ENCODE measurements at places on chromosomes 1 and 21. TPM values are rescaled to one million over a fixed set of nuclear protein-coding genes. Genes with fewer than 3 reads are reported as not detected.
A peak's percentile ranks its signal among the peaks of the same experiment; 100 is the strongest.

- DNase-seq: no peak
These were observed 257.2 kb downstream of the FGGY start for GRCh38 chr1:59554011-59554663.

DNA sequence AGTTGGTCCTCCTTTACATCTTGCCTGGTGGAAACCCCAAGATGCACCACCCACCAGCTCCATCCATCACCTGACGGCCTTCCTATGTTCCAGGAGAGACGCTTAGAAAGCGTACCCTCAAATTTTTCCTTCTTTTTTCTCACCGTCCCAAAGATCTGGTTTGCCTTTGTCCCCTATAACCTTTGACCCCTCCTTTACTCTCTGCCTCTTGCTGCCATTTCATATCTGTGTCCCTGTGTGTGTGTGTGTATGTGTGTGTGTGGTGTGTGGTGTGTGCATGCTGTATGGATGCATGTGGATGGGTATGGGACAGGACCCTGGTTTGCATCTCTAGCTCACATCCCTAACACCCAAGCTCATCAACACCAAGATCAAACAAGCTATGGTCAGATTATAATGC lies 22.2 kb upstream of the IPO9 start:
- DNase-seq: no peak

- peak; percentile 44 for DNase-seq
These were observed 720 bp downstream of the LIN9 start for GRCh38 chr1:226308166-226308722.

- no peak for DNase-seq
These were observed 34.6 kb downstream of the TRAF5 start for GRCh38 chr1:211361202-211361601.

DNA sequence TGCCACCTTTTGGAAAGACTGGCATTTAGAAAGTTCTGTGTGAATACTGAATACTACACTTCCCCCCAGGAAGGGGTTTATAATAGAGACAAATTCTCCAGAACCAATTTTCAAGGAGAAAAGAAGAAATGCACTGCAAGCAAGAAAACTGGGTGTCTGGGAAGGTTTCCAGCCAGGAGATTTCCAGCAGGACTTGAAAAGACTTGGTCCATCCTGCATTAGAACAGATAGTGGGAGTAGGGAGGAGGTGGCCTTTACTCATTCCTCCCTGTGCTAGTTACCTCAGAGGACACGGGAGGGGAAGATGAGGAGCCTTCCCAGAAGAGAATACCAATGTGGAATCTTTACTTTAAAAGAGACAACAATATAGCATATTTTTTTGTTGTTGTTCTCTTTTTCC lies 52.4 kb downstream of the FAM78B start:
- no peak for DNase-seq

DNA sequence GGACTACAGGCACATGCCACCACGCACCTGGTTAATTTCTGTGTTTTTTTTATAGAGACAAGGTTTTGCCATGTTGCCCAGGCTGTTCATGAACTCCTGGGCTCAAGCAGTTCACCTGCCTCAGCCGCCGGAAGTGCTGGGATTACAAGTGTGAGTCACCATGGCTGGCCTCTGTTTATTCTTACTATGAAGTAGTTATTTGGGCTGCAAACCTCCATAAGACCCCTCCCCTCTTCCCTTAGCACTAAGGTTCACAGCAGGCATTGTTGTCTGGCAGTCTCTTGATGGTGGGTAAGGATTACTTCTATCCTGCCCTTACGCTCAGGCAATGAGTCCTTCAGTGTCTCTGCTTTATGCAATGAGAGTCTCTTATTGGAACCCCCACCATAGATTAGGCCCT lies 51.8 kb downstream of the ANGPTL1 start:
- no peak for DNase-seq

- no peak for DNase-seq
These were observed 40.5 kb upstream of the CAPZB start for GRCh38 chr1:19525607-19526545.

- no peak for DNase-seq
These were observed 456 bp downstream of the TOMM40L start for GRCh38 chr1:161226320-161226711.

GRCh38 chr1:66300972-66301451 lies 232.9 kb upstream of the SGIP1 start:
- no peak for DNase-seq

GRCh38 chr1:236281198-236281653 lies 532 bp downstream of the ERO1B start:
- peak; percentile 29 for DNase-seq

DNA sequence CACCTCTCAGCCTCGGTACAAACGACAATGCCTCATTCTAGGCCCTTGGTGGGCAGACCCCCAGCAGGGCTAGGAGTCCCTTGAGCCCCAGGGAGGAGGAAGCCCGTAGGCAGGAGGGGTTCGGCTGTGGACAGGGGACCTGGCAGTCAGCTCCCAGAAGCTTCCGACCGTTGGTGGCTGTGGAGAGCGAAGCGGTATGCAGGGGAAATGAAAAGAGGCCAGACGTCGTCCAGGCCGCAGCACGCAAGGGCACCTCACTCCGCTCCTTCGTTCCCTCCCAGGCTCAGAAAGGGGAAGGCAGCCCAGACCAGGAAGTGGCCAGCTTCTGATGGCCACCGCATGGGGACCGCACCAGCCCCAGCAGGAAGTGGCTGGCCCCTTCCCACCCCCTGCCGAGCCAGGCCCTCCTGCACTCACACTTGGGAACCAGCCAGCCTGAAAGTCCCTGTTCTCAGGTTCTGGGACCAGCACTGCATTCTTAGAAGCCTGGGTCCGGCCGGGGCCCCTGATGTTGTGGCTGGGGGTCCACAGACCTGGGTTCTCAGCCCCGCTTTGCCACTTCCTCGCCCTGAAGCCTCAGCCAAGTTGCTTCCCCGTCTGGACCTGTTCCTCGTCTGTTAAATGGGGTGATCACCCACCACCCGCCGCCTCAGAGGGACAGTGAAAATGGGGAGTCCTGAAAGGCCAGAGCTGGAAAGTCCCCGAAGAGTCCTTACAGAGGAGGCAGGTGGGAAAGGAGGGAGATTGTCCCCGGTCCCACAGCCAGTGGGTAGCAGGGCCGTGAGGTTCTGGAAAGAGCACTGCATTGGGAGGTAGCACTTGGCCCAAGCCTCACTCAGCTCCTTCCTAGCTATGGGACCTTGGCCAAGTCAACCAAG lies 104.0 kb upstream of the RUNX3 start:
- peak; percentile 60 for DNase-seq

GRCh38 chr1:151907363-151908139 lies 1.8 kb downstream of the THEM4 start:
- DNase-seq: no peak

- DNase-seq: no peak
These were observed 11.0 kb upstream of the C1QA start for GRCh38 chr1:22625262-22625925.

- no peak for DNase-seq
These were observed 50.0 kb upstream of the SYT6 start for GRCh38 chr1:114203595-114204128.

DNA sequence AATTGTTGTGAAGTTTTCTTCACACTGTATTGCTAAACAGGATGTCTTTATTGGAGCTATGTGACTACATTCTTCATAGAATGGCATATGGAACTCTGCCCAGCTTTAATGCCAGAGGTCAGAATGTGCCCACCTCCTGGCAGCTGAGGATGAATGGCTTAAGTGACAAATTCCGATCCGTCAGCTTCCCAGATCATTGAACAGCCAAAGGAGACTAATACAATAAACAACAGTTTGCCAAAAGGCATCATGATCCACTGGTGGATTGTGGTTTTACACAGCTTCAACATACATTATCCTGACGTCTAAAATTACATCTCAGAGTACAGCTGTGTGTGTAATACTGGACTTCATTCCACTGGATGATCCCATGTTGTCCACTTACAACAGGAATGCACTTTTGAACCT lies 68.7 kb upstream of the C1orf105 start:
- no peak for DNase-seq

GRCh38 chr1:216935901-216936300 lies 212.7 kb upstream of the ESRRG start:
- no peak for DNase-seq

- no peak for DNase-seq
These were observed 149.3 kb downstream of the HUNK start for GRCh38 chr21:32022146-32022545.

DNA sequence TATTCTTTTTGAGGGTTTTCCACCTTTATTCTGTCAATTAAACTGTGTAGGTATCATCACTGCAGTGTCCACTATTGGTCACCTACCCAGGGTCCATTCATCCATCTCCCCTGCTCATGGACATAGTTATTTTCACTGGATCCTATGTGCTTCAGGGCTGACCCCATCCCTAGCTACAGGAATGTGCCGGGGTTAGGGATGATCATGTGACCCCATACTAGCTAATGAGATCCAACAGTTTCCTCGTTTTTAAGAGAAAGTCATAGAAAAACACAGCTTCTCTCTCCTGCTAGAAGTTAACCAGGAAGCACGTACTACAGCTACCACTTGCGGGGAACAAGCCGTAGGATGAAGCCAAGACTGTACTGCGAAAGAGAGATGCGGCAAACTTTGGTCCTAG lies 19.6 kb downstream of the PTGER3 start:
- no peak for DNase-seq

DNA sequence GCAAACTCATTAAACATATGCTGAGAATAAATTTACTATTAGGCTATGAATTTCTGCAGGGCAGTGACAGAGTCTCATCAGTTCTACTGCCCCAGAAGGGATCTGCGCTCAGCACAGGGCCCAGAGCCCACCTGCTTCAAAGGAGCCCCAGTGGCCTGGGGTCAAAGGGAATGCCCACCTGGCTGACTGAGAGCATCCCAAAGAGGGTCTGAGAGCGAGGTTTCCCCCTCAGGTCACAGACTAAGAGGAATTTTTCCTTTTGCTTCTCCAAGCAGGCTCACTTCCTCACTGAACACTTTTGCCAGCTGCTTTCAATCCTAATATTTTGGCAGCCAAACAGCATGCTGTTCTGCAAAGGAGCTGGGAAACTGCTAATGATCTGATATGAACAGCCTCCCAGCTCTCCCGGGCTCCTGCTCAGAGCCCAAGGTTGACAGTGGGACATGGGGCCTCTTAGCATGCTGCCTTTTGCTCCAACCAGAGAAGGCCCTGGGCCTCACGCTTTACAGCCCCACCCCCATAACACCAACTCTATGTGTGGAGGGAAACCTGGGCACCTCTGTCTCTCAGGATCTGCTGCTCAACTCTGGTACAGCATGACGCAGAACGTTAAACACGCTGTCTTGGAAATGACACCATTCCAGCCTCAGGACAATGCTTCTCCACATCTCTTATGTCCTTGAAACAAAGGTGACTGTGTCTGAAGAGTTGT lies 70.7 kb upstream of the SYT6 start:
- no peak for DNase-seq

DNA sequence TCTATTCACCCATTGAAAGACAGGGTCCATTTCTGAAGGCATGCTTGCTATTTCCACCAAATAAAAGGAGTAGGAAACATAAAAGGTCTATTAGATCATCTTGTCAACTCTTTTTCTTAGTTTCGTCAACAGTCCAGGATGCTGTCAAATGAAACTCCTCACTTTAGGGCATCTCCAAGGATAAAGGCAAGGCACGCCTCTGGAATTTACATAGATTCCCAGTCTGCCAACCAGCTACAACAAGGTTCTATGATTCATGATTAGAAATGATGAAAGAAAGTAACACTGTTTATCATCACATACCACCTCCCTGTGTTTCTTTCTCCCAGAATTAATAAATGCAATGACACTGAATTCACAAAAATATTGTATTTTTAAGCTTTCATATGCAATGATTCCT lies 636.3 kb downstream of the LTN1 start:
- DNase-seq: no peak

- DNase-seq: no peak
These were observed 67.5 kb upstream of the ACOT11 start for GRCh38 chr1:54480525-54480848.

GRCh38 chr1:12464045-12464461 lies 154.0 kb downstream of the DHRS3 start:
- DNase-seq: no peak

Gene LAPTM5
- 21.3 TPM for total RNA-seq

Gene APCS
- total RNA-seq: not detected

Gene LRRC71
- total RNA-seq: 1.2 TPM

Gene MCOLN2
- total RNA-seq: 133 TPM

Gene CHIA
- total RNA-seq: not detected

Gene CCT8
- total RNA-seq: 44.1 TPM

Gene MARK1
- 6.0 TPM for total RNA-seq

Gene DNM3
- not detected for total RNA-seq

All from transverse colon (tissue), 4 donors.